Activated T-helper 1 cell treated with anti-CD3 and anti-CD28 coated beads, Interleukin-2, amount 50 U/mL, for 16 hours (primary cell): ENCODE measurements at places on chromosomes 5 and 9.

DNA sequence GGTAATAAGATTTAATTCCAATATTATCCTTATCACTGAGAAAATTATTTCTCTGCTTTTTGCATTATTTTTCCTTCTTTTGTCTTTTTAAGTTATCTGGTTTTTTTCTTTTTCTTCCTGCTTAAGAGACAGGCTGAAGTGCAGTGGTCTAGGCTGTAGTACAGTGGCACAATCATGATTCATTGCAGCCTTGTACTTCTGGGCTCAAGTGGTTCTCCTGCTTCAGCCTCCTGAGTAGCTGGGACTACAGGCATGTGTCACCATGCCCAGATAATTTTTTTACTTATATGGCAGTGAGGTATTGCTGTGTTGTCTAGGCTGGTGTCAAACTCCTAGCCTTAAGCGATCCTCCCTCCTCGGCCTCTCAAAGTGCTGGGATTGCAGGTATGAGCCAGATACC is 93.9 kb downstream of the SLC44A1 start:
- DNase-seq, result no peak

- DNase-seq, result no peak
Observed at GRCh38 chr9:133207021-133207531, 2.0 kb downstream of the OBP2B start.

GRCh38 chr9:33166231-33167083 is 679 bp downstream of the B4GALT1 start:
- no peak for DNase-seq

DNA sequence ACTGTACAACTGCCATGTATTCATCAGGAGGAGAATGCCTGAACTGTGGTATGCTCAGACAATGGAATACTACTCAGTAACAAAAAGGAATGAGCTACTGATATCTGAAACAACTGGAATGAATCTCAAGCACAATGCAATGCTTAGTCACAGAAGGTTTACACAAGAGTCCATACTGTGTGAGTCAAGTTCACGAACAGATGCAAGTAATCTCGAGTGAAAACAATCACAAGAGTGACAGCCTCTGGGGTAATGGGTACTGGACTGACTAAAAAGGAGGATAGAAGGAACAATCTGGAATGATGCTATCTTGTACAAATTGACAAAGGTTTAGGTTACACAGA is 19.5 kb upstream of the GOLGA1 start:
- DNase-seq, result no peak

DNA sequence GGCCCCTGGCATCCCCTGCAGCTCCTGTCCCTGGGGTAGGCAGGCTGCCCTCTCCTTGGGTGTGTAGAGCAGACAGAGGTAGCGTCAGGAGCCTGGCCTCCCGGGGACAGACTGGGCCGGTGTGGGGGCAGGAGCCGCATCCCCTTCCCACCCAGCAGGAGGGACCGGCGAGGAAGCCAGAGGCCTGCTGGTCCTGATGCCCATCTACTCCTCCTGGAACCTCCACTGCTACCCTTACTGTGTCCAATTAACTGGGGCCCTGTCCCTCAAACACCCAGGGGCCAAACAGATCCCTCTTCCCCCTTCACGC is 15.6 kb downstream of the RALGDS start:
- DNase-seq, result no peak

GRCh38 chr5:138180183-138180782 is 1.4 kb downstream of the KIF20A start:
- DNase-seq, result no peak

DNA sequence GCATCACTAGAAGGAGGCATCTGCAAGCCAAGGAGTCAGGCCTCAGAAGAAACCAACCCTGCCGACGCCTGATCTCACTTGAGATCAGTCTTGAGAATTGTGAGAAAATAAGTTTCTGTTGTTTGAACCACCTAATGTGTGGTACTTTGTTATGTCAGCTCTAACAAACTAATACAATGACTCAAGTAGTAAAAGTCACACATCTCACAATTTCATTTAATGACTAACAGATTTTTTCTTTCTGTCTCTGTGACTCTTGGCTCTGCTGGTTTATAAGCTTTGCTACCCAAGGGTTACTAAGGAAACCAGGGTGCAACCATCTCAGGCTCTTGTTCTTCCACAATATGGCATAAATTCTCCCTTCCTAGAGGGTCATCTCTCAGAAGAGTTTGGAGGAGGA is 315.8 kb upstream of the GRAMD2B start:
- no peak for DNase-seq

- DNase-seq, result no peak
Observed at GRCh38 chr9:70532716-70533115, 118.3 kb upstream of the KLF9 start.

- DNase-seq, result no peak
Observed at GRCh38 chr9:16705111-16705604, 165.3 kb downstream of the BNC2 start.

DNA sequence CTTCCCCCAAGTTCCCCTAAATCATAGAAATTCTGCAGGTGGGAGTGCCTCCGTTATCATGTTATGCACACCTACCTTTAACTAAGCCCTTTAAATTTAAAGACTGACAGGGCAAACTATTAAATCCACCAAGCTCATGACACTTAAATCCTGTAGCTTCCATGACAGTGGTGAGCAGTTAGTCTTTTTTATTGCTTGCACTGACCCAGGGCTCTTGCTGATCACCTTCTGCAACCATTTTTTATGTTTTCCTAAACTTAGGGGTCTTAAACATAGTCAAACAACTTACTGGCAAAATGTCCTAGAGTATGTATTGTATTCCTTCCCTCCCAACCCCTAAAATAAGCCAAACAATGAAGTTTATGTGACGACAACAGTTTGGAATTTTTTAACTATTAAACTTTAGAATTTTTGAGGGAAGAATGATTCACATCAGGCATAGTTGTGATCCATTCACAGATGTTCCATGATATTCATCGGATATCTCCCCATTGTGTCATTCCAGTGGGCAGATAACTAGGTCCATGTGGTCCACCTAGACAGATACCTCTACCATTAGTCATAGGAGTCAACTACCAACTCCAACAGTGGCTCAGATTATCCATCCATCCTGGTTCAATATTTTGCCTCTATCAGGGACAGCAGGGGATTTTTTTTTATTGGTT is 283.1 kb downstream of the ADAMTS6 start:
- DNase-seq, result no peak

DNA sequence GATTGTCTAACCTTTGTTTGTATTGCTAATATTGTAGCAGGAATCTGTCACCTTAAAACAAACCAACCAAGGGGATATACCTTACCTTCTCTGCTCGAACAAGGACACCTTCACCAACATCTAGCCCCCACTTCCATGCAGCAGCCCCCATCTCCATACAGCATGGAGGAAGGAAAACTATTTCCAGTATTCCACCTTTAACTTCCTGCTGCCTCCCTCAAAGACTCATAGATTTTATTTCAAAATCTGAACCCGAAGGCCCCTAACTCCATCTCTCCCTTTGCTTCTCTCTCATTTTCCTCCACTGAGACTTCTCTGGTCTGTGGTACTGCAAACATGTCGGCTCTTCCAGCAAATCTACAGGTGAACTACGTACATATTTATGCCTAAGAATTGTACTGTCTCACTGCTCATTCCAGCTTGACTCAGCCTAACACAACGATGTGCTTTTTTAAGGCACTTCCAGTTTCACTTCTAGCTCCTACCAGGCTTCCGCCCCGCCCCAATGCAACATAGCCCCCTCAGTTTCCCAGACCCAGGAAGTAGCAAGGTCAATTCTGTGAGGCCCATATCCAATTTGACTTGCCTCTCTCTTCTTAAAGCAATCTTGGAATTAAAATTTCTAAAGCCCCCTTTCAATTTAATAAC is 70.7 kb upstream of the RNF38 start:
- peak; percentile 35 for DNase-seq

DNA sequence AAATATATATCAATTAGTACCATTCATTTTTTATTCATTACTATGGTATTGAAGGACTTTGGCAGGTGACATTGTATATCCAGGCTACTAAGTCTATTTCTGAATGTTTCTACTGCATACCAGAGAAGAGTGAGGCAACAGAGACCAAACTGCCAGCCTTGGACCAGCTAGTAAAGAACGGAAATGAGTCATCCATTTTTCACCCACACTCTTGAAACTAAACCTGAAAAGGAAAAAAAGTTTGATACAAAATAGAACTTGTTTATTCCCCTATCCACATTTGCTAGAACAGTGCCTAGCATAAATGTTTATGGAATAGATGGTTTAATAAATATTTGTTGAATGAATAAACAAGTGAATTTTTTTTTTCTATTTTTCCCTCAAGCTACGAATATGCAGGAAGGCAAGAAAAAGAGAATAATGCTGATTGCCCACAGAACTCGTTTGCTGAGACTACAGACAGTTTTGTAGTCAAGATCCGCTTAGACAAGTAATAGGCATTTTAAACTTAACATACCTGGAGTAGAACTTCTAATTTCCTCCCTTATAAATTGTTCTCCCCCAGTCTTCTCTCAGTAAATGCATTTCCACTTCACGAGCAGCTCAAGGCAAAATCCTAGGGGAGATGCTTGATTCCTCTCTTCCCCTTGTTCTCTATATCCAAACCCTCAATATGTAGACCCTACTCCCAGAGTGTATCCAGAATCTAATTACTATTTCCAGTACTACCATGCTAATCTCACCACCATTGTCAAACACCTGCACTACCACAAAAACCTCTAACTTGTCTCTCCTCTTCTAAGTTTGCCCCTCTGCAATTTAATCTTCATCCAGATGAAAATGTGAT is 146.2 kb upstream of the RASA1 start:
- no peak for DNase-seq

- DNase-seq, result no peak
Observed at GRCh38 chr5:150253416-150254208, 36.0 kb downstream of the CAMK2A start.

- DNase-seq, result no peak
Observed at GRCh38 chr5:125655156-125655555, 768.1 kb upstream of the GRAMD2B start.

DNA sequence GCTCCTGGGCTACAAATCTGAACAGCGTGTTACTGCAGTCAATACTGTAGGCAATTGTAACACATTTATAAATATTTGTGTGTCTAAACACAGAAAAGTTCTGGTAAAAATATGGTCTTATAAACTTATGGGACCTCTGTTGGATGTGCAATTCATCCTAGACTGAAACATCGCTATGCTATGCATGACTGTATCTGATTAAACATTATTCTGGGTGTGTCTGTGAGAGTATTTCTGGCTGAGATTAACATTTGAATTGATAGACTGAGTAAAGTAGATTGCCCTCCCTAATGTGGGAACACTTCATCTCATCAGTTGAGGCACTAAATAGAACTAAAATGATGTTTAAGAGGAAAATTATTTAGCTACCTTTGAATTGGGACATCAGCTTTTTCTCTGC is 24.3 kb upstream of the PRDM9 start:
- DNase-seq, result no peak

GRCh38 chr5:176489077-176489476 is 40.9 kb downstream of the FAF2 start:
- DNase-seq, result no peak

DNA sequence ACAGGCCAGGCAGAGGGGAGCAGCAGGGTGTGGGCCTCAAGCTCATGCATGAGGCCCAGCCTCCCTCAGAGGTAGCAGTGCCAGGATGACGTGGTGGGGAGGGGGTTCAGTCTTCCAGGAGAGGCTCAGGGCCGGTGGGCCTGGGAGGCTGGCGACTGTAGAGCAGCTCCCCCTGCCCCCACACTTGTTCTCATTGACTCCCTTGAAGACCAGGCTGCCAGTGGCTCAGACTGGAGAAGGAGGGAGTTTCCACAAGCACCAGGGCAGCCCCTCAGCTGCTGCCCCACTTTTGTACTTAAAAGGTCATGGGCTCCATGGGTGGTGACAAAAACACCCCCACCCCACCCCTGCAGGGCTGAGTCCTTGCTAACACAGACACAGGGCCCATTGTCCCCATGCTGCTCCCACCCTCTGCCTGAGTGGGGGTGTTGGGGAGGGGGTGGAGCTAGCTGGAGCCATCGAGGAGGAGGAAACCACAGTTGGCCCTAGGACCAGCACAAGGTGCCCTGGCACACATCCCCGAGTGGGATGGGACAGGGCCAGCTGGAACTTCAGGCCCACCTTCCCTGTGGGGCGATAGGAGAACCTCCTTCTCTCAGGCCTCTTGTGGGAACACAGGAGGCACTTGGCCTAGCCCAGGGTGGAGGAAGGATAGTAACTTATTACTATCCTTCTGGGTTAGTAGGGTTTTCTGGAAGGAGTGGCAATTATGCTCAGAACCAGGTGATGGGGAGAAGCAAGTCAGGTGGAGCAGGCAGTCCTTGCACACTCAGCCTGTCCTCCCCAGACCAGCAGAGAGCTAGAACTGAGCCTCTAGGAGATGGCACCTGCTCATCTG is 10.7 kb downstream of the PDLIM4 start:
- no peak for DNase-seq

GRCh38 chr5:52449516-52449915 is 338.2 kb upstream of the ITGA1 start:
- DNase-seq, result no peak

GRCh38 chr5:80254767-80255430 is 949 bp downstream of the SERINC5 start:
- no peak for DNase-seq

DNA sequence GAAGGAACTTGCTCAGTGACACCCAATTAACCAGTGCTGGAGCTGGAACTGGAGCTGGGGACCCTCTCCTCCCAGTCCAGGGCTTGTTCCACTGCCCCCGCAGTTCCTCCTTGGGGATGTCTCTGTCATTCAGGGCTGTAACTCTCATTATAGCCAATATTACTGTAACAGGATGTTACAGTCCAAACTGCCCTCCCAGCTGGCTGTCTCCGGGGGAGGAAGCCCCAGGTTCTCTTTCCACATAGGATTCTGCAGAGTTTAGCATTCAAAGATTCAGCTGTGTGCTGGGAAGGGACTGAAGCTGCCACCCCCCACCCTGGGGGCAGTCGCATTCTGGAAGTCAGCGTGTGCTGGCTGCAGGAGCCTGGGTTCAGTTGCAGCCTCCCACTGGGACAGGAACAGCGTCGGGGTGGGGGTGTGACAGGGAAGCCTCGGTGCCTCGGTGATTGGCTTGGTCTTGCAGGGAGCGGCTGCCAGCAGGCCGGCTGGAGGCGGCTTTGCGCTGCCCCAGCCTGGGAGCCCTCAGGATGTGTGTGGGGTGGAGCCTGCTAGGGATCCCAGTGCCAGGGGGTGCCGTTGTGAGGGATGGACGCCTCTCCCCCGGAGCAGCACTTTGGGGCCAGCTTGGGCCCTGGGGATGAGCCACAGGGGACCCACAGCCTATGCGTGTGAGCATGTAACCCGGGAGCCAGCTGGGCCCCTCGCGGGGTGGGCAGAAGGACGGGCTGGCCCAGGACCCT is 101.1 kb downstream of the RGS3 start:
- no peak for DNase-seq

DNA sequence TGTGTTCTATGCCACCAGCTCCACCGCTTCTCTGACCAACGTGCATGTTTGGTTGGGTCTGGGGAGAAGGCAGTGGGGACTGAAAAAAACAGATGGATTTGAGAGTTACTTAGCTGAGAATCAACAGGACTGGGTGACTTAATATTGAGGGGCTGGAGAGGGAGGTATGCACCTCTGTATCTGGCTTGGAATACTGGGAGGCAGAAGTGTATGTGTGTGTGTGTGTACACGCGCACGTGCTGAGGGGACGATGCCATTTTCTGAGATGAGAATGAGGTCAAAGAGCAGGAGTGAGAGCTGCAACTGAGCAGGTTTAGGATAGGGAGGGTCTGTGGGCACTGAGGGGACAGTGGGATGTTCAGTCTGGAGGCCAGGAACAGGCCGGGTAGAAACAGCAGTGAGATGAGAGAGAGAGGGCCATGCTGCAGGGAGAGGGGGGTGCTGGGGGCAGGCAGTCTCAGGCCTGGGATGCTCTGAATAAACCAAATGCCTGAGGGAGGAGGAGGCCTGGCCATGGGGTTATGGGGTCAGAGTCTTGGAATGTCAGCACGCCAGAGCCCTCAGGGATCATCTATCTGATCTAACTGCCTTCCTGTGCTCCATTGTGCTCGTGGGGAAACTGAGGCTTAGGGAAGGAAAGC is 14.0 kb downstream of the PDGFRB start:
- no peak for DNase-seq
